ENCODE measurements at places on chromosomes 11 and 22. TPM values are rescaled to one million over a fixed set of nuclear protein-coding genes. Genes with fewer than 3 reads are reported as not detected.
A peak's percentile ranks its signal among the peaks of the same experiment; 100 is the strongest.

DNA sequence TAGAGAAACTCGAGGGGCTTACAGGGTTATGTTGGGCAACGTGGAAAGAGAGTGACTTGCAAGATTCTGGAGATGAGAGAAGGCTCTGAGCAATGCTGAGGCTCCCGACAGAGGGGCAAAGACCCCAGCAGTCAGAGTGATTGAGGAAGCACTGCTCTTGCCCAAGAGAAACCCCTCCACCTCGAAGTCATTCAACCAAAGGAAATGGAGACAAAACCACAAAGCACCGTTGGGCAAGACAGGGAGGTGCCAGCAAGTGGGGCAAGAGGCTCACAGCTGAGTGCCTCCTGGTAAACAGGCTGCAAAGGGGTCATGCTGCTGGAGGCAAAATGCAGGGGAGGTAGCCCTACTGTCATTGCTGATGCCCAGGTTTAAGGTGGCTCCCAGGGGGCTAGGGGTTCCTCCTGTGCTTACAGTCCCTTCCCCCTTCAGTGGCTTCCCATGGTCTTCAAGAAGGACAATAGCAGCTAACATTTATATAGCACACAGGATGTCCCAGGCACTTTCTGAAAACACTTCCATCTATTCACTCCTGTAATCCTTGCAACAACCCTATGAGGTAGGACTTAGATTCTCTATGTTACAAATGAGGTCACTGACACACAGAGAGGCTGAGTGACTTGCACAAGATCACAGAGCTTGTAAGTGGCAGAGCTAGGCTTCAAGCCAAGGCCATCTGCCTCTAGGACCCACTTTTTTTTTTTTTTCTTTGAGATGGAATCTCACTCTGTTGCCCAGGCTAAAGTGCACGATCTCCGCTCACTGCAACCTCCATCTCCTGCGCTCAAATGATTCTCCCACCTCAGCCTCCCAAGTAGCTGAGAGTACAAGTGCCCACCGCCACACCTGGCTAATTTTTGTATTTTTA is 18.1 kb upstream of the MYH9 start:
- peak; percentile 81 for DNase-seq

GRCh38 chr22:30863081-30863833 is 105.3 kb downstream of the MORC2 start:
- no peak for DNase-seq

NAALADL1 gene
- not detected for total RNA-seq

DNA sequence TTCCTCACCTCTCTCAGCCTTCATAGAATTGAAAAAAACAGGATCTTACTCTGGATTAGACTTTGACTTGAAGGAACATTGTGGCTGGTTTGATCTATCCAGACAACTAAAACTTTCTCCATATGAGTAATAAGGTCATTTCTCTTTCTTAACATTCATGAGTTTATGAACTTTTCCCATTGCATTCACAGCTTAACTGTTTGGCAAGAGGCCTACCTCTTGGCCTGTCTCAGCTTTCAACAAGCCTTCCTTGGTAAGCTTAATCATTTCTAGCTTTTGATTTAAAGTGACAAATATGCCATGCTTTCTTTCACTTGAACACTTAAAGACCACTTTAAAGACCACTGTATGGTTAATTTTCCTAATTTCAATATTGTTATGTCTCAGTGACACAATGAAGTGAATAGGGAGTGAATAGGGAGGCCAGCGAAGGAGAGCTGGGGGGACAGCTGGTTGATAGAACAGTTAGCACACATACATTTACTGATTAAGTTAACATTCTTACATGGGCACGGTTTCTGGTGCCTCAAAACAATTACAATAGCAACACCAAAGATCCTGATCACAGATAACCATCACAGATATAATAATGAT is 17.0 kb downstream of the IMMP1L start:
- DNase-seq: no peak

DNA sequence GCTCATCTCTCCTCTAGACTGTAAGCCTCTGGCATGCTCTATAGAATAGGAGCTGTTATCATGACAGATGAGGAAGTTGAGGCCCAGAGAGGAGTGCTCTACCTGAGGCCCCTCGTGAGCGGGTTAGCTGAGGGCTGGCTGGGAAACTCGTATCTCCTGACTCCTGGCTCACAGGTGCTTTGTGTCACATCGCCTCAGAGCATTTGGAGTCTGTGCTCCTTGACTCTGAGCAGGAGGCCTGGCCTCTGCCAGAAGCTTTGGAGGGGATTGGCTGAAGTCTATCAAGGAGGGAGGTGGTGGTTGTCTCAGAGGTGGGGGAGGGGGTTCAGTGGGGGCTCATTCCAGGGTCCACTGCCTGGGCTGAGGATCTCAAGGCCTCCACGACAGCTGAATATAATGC is 7.4 kb downstream of the KCNC1 start:
- no peak for DNase-seq

MS4A13 gene
- not detected for total RNA-seq

CPT1B gene
- 12.5 TPM for total RNA-seq

MYO7A gene
- total RNA-seq: 0.51 TPM

VSTM5 gene
- total RNA-seq: not detected
